ENCODE measurements at places on chromosomes 4 and X.

DNA sequence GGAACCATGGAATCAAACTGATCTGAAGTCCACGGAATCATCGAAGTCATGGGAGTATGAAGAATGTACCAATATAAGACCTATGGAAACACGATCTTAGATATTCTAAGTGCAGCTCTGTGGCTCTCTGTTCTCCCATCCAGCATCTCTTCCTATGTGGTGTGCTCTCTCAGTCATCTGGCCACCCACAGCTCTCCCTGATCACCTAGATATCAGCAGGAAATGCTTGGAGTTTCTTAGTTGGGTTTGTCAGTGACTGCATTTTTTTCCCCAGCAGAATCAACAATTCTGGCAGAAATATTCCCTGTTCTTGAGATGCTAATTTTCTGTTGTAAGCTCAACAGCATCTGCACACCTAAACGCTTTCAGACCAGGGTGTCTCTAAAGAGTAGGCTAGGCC is 94.1 kb downstream of the GC start:
- DNase-seq: no peak

GRCh38 chr4:23685471-23685870 is 204.4 kb downstream of the PPARGC1A start:
- no peak for DNase-seq

GRCh38 chr4:170035231-170035630 is 9.0 kb upstream of the MFAP3L start:
- DNase-seq: no peak

- no peak for DNase-seq
These were observed 5.4 kb downstream of the ZCCHC18 start for GRCh38 chrX:104117759-104118158.

GRCh38 chr4:132003593-132003992 is 1145.5 kb upstream of the PCDH10 start:
- DNase-seq: no peak

- DNase-seq: no peak
These were observed 43.2 kb upstream of the RBM47 start for GRCh38 chr4:40672528-40673522.

GRCh38 chr4:13542577-13543031 is 1.7 kb downstream of the NKX3-2 start:
- DNase-seq: no peak

DNA sequence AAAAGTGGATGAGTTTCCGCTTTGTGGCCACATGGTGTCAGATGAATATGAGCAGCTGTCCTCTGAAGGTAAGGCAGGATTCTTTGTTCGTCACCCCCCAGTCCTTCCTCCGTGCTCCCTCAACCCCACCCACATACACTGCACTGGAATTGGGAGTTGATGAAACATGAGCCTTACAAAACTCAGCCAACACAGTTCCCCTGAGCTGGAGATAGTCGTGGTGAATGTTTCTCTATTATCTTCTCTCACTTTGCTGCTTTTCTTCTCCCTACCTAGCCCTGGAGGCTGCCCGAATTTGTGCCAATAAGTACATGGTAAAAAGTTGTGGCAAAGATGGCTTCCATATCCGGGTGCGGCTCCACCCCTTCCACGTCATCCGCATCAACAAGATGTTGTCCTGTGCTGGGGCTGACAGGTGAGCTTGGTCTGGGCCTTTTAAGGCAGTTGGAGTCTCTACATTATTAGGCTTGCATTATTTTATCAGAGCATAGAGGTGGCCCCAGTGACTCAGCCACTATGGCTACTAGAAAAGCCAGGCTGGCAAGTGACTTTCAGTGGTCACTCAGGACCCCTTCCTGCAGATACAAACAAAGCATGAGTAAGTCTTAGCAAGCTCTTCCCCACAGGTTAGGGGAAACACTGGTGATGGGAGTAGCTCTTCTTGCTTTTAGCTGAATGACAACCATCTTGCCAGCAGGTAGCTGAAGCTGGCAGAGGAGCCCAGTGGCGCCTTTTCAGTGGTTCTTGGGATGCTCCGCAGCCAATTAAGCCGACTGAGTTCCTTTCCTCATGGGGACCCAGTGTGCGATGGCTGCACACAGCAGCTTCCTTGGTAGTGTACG is 1.6 kb downstream of the RPL10 start:
- no peak for DNase-seq

DNA sequence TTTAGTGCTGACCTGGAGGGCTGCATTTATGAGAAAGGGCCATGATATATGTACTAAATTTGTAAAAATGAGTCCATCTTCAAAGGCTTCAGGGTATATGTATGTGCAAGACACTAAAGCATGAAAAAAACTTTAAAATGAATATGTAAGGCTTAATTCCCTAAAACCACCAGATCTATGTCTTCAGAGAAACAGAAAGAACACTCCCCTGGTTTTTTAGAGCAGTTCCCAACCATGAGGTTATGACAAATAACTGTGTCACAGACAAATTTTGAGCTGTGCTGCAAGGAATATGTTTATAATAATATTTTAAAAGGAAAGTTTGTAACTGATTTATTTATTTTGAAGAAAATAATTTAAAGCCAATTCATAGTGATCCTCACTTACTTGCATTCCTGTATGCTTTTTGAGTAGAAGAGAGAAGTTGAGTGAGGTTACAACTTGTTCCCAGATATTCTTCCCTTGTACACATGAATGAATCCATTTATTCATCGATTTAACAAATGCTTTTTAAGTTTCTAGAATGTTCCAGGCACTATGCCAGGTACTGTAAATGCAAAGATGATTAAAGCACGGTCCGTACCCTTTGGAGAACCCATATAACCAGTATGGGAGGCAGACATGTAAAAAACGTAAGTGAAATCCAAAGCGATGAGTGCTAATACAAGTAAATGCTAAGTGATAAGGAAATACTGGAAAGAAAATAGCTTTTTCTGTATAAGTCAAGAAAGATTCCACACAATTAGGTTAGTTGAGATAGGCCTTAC is 295.2 kb upstream of the DIAPH2 start:
- DNase-seq: no peak

DNA sequence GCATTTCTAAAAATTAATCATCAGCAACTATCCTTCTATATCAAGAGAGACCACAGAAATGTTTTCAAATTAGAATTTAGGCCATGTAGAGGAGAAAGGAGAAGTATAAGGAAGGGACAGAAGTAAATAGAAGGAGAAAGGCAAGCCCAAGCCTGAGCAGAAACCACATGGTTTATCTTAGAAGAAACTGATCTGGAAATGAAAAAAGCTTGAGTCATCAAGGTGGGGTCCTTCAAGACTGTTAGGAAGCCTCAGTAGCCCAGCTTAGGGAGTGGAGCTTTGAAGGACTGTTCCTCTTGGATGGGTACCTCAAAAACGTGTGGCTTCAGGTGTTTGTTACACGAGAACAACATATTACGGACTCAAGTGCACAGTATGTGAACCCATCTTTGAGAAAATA is 4.5 kb downstream of the BMX start:
- DNase-seq: no peak

- DNase-seq: no peak
These were observed 88.2 kb upstream of the USP9X start for GRCh38 chrX:40996886-40997530.

DNA sequence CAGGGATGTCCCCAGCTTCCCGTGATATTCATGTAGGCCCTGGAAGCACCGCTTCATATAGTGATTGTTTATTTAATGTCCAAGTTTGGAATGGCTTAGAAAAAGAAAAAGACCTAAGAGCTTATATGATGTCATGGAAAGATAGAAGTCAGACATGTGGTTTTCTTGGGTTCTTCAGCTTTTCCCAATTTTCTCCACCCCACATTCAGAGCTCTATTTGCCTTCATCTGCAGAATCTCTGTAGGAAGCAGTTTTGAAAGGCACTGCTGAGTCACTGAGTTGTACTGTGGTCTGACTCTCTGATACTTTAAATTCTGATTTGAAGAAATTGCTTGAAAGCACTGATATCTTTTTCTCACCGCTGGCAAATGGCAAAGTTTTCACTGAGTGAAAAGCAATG is 120.6 kb upstream of the EDNRA start:
- DNase-seq: no peak

- DNase-seq: no peak
These were observed 32.4 kb downstream of the CASP3 start for GRCh38 chr4:184616633-184617551.

GRCh38 chr4:102390438-102390837 is 45.2 kb upstream of the SLC39A8 start:
- no peak for DNase-seq

DNA sequence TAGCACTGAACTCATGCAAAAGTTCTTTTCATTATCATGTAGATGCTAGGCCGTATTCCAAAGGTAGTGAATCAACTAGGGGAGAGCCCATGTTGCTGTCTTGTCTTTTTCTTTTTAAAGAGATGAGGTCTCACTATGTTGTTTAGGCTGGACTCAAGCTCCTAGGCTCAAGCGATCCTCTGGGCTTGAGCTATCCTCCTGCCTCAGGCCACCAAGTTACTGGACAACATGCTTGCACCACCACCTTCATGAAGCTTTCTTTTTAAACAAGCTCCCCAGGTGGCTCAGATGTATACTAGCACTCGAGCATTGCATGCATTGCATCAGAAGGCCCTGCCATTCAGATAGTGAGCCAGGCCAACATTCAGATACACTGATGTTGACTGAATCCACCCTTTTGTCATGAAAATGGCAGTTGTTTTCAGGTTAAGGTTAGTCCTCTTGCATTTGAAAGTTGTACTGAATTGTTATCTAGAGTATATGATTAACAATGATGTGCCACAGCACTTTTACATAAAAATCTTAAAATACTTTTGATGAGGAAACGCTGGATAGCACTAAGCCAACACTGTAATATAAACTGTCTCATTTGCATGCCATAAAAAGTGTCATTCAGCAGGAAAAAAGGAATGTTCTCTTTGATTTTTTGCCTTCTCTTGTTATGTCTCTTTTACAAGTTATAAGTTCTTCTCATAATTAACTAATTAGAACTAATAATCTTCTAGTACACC is 76.7 kb downstream of the FNIP2 start:
- peak; percentile 30 for DNase-seq

GRCh38 chrX:54991706-54992105 is 2.3 kb downstream of the PFKFB1 start:
- no peak for DNase-seq

DNA sequence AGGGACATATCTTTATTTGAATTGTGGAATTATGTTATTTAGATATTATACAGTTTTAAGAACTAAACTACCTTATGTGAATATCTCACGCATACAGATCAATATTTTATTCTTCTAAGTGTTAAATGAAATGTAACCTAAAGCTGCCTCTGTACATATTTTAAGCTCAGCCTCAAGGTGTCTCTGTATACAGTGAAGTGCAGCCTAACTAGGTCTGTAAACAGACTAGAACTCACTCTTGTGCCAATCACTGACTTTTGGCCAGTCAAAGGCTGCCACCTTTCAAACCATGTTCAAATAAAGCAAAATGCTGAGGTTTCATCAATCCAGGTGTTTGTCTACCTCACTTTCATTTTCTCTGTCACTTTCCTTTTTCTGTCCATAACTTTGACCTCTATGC is 1074.5 kb upstream of the PRKX start:
- no peak for DNase-seq

GRCh38 chr4:107564326-107564725 is 155.7 kb downstream of the PAPSS1 start:
- no peak for DNase-seq

- DNase-seq: no peak
These were observed 39.6 kb downstream of the ZNF827 start for GRCh38 chr4:145898926-145899531.

GRCh38 chr4:72505314-72505744 is 63.7 kb downstream of the ADAMTS3 start:
- DNase-seq: no peak

DNA sequence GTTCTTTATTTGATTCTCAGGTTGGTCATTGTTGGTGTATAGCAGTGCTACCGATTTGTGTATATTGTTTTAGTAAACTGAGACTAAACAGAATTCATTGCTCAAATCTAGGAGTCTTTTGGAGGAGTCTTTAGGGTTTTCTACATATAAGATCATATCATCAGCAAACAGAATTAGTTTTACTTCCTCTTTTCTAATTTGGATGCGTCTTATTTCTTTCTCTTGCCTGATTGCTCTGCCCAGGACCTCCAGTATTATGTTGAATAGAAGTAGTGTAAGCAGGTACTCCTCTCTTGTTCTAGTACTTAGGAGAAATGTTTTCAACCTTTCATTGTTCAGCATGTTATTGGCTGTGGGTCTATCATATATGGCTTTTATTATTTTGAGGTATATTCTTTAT is 92.6 kb downstream of the IQCM start:
- no peak for DNase-seq

DNA sequence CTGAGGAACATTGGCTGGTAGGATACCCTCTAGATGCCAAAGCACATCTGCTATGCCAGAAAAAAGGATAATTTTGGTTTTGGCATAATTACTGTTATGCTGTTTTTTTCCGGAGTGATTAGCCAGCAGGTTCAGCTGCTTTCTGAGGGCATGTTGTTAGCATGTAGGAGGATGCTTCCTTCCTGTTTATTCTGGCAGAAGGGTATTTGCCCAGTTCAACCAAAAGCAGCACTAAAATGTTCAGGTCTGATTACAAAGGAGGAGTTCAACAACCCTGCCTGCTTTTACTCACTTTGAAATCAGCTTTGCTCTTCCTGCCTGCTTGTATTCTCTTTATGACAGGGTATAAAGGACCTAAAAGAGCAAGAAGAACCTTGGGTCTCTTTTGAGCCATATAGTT is 21.9 kb downstream of the ERCC6L start:
- no peak for DNase-seq

DNA sequence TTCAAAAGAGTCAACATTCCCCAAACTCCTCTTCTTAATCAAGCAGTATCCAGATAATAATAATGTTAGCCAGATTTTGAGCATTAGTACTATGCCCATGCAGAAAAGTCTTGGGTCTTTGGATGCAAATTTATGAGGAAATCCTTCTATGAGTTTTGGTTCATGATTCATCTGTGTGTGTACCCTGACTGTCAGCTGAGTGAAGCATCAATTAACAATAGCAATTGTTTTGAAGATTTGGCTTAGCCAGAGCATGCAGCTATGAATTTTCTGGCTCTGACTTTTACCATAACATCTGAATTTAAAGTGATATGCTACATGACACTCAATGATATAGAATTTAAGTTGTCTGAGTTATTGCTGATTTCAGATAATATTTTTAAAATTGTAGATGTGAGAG is 145.8 kb downstream of the KLHL4 start:
- DNase-seq: no peak

GRCh38 chrX:124925681-124926080 is 394.0 kb upstream of the TEX13C start:
- peak; percentile 32 for DNase-seq

DNA sequence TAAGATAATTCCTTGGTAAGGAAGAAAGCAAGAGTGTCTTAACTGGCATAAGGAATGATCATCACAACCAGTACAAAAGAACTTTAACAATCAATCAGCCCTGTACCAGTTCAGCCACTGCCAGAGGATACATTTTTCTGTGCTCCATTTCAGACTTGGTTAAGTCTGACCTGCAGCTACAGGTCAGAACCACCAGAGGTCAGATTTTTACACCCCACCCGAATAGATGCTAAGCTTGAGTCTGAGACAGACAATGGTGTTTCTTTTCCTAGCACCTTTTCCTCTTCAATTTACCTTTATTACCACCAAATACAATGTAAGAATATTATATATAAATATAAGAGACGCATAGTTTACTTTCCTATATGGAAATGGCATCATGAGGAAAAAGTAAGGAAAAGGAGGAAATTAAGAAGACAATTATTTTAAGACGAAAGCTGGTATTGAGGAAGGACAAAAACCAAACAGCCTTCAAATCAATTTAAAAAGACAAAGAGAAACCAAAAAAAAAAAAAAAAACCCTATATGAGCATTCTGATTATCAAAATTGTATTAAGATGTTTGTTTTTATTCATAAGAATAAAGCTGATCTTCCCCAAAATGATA is 215.3 kb upstream of the TTC29 start:
- DNase-seq: peak; percentile 42

GRCh38 chr4:3250956-3251690 is 2.2 kb downstream of the MSANTD1 start:
- DNase-seq: no peak

Measured in NCI-H1930 (cell line).